ENCODE measurements at places on chromosomes 6 and 20. TPM values are rescaled to one million over a fixed set of nuclear protein-coding genes. Genes with fewer than 3 reads are reported as not detected.

The DLL1 gene
- total RNA-seq, result 4.7 TPM

The SPATA25 gene
- total RNA-seq, result 4.1 TPM

The NKAIN2 gene
- total RNA-seq, result 0.06 TPM

The PIGT gene
- 118 TPM for total RNA-seq

The COMMD7 gene
- total RNA-seq, result 26.7 TPM

The CD24 gene
- 21.5 TPM for total RNA-seq

The THBD gene
- total RNA-seq, result 17.4 TPM

The STMN3 gene
- total RNA-seq, result 49.8 TPM

The PTK6 gene
- 0.45 TPM for total RNA-seq

The IL22RA2 gene
- total RNA-seq, result not detected

The PGC gene
- not detected for total RNA-seq
